DMS153 (cell line): ENCODE measurements at places on chromosomes 4 and X.
A peak's percentile ranks its signal among the peaks of the same experiment; 100 is the strongest.

- DNase-seq, result no peak
These were observed 1026.4 kb upstream of the ADGRL3 start for GRCh38 chr4:60173718-60174117.

DNA sequence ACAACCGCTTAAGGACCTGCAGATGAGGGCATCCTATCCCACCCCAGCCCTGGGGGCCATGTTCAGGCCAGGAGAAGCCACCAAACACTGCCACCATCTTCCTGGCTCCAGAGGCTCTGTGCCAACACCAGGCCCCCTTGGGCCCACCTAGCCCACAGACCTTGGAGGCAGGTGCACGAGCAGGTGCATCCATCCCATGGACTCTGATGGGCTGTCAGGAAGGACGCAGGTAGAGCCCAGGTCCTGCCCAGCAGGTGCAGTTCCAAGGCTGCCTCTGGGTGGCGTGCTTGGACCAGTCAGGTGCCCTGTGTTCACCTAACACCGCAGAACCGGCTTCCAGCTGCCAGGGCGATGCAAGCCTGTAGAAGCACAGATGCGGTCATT lies 22.8 kb upstream of the PDE6B start:
- peak; percentile 5 for DNase-seq

DNA sequence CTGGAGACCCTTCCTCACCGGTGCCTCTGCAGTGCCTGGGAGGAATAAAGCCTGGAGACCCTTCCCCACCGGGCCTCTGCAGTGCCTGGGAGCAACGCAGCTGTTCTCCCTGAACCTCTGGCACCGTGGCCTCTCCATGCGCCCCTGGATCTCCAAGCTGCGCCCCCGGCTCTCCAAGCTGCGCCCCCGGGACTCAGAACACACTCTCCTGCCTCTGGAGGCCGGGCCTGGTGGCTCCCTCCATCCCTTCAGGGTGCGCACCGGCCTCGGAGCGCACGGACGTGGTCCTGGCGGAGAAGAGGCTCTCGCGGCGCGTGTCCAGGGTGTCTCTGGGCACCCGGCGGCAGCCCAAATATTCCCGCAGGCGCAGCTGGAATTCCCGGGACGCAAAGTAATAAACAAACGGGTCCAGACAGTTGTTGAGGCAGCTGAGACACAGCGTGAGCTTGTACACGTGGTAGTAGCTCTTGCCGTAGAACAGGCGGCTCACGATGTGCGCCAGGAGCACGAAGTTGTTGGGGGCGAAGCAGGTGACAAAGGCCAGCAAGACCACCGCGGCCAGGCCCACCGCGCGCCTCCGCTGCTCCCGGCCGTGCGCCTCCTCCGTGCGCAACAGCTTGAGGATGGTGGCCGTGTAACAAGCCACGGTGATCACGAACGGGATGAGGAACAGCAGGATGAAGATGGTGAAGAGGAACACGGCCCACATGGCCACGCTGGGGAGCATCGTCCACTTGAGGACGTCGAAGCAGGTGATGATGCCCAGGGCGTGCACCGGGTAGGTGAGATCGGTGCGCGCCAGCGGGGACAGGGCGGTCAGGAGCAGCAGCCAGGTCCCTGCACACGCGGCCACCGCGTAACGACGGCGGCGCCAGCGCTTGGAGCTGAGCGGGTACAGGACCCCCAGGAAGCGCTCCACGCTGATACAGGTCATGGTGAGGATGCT lies 12.8 kb upstream of the ASMTL start:
- DNase-seq, result no peak

DNA sequence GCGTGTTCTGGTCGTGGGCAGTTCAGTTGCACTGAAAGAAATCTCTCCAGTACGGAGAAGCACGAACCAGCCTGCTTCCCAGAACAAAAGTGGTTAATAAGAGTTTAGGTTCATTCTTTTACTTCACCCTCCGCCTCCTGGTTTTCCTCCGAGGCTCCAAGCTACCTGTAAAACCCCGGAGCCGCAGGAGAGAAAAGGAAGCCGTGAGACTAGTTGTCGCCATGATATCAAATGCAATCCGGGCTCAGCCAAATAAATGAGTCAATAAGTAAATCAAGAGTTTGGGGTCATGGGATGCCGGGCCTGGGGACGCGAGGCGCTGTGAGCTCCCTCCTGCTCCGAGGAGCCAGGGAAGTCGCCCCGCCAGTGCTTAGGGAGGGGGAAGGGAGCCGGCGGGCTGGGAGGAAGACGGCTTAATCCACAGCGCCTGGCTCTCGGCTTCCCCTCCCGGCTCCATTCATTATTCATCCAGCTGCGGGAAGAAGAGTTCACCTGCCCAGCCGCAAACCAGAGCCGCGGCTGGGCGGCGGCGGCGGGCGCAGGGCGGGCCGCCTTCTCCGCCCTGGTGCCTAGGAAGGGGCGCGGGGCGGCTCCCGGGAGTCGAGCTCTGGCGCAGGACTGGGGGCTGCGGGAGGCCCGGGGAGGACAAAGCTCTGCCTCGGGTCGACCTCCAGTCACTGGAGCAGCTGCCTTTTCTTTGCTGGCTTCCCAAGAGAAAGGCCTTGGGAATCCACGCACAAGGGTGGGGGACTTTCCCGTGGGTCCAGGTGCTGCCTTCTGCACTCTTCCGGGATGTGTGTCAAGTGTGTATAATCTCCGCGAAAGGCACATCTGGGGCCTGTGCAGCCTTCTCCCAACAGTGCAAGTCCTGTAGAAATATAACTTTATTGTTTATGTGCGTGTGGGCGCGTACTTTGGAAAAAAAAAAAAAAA lies 1.7 kb downstream of the FRAS1 start:
- DNase-seq, result peak; percentile 23

DNA sequence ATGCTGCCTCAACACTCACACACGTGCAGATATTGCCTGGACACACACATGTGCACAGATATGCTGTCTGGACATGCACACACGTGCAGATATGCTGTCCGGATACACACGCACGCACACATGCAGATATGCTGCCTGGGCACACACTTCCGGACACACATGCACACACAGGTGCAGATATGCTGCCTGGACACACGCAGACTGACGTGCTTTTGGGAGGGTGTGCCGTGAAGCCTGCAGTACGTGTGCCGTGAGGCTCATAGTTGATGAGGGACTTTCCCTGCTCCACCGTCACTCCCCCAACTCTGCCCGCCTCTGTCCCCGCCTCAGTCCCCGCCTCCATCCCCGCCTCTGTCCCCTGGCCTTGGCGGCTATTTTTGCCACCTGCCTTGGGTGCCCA lies 14.7 kb downstream of the FGFRL1 start:
- no peak for DNase-seq

DNA sequence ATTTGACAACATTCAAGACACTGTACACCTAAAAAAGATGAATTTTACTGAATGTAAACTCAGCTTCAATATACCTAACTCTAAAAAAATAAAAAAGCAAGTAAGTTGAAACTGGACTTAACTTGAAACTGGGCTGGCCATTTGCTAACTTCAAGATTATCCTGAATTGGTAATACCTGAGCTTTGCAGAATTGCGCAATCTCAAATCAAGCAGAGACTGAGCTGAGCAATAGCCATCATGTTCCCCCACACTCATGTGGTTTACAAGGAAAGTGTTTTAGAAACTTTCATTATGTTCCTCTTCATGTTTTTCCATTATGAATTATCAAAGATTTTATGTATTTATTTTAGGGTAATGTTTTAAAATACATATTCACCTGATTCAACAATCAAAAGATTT lies 38.7 kb downstream of the ANXA5 start:
- DNase-seq, result no peak

- no peak for DNase-seq
These were observed 7.0 kb upstream of the AMTN start for GRCh38 chr4:70511365-70511764.

GRCh38 chrX:149910178-149910695 lies 19.1 kb upstream of the HSFX4 start:
- DNase-seq, result no peak

GRCh38 chrX:148928811-148929210 lies 428.4 kb downstream of the AFF2 start:
- no peak for DNase-seq

GRCh38 chr4:176579226-176579625 lies 213.5 kb downstream of the VEGFC start:
- peak; percentile 3 for DNase-seq

GRCh38 chr4:97027728-97028410 lies 1115.4 kb downstream of the STPG2 start:
- no peak for DNase-seq

- DNase-seq, result no peak
These were observed 152.5 kb downstream of the CCNG2 start for GRCh38 chr4:77309496-77309895.

DNA sequence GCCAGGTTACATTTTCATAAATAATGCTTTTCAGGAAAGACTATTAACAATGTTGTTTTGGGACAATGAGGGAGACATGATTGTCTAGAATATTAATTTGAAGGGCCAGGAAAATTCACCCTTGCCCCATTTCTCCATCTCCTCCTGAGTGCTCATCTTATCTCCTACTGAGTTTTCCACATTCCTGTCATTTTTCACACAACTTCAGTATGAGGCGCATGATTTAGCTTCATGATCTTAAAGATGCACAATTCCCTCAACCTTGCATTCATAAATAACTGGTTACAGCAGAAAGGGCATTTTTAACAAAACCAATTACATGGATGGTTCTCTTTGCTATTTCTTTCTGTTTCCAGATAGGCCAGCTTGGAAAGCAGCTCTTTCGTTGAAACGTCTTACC lies 1699.2 kb upstream of the IGFBP7 start:
- DNase-seq, result no peak

DNA sequence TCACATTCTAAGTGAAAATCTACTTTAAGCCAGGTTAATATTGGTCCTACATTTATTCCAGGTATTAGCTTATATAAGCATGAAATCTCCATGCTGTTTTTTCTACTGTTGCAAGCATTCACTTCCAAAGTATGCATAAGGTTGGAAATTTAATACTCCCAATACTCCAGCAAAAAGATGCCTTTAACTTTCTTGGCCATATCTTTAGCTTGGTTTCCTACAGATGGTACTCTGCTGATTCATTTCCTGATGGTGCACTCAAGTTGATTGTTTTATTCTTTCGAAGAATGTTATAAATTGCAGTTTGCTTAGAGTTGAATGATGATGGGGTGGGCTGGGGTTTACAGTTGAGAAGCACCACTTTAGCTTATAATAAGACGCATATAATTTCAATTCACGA lies 330.2 kb downstream of the PTTG2 start:
- DNase-seq, result no peak

DNA sequence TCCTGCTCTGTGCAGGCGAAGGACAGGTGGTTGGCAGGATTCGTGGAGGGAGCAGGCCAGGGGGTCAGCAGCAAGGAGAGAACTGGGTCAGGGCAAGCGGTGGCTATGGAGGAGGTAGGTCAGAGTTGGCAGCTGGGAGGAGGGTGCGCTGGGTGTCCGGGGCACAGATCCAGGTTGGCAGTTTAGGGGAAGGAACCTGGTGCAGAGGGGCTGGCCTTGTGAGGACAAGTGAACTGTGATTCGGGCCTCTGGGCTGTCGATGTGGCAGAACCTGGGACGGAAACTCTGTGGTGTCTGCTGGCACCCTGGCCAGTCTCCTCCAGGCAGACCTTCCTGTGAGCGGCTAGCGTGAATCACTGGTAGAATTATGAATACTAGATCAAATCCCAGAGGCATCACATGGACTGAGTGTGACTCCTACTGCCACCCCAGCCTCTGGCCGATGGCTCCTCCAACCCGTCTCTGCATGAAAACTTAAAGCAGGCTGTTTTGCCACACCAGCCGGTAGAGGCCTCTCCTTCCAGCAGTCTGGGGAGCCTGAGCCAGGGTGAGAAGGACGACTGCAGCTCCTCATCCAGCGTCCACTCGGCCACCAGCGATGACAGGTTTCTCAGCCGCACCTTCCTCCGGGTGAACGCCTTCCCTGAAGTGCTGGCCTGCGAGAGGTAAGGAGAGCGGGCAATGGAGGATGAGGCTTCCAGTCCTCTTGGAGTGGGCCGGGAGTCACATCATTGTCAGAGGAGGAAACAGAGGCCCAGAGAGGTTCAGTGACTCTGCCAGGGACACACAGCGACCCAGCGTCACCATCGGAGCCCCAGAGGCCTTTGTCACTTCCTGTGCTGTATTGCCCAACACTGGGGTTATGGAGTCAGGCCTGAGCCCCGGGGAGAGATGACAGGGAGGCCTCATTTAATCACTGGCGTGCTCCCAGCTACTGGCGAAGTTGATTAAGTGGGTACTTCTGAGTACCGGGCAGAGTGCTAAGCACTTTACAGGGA lies 20.3 kb downstream of the EVC start:
- DNase-seq, result no peak

DNA sequence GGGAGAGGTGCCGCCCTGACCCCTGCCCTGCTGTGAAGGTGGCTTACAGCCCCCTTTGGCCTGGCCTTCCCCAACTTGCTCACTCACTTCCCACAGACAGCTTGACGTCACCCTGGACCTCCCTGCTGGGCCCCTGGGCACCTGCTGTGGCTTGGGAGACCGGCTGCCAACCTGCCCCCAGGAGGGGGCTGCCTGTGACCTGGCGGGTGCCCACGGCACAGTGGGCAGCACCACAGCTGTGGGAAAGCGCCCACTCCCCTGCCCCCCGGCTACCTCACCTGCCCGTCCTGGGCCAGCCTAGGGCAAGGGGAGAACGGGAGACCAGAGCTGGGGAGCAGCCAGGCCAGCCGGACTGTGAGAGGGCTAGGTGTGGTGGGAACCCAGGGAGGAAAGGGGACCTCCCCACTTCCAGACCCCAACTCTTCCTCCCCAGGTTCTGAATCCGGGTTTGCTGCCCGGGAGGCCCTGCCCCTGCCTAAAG lies 2.4 kb upstream of the ZFP92 start:
- DNase-seq, result no peak

DNA sequence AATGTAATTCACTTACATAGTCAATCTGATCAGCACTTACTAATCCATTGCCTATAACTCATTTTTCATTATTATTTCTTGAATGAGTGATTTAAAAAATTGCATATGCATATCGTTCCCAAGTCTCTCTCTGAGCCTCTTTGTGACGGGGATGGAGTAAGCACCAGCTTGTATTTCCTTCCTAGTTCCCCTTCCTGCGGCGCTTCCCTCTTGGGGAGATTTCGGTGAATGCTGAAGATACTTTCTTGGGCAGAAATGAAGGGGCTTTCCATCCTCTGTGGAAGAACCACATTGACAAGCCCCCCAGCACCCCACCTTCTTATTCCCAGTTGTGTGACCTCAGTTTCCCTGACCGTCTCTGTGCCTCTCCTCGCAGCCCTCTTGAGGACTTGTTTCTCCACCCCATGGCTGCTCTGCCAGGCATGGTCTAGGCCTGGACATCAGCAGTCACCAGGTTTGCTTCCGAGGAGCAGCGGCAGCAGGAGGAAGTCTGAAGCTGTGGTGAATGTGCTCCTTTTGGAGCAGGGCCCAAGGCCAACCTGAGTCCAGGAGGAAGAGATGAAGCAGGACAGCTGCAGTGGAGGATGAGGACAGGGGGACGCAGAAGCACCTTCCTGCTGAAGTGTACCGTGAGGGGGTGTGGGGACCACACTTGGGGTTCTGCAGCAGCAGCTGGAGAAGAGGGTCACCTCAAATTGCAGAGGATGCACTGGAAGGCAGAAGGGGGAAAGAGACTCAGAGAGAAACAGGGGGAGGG lies 124.9 kb downstream of the IRF2 start:
- DNase-seq, result no peak

GRCh38 chr4:7420661-7421040 lies 14.1 kb downstream of the PSAPL1 start:
- no peak for DNase-seq

GRCh38 chr4:150462743-150463142 lies 119.2 kb upstream of the MAB21L2 start:
- DNase-seq, result no peak
